Fibroblast of the aortic adventitia (primary cell): ENCODE measurements at places on chromosomes 1 and 21.

GRCh38 chr1:23966973-23967493 lies 7.4 kb downstream of the PNRC2 start:
- no peak for DNase-seq

DNA sequence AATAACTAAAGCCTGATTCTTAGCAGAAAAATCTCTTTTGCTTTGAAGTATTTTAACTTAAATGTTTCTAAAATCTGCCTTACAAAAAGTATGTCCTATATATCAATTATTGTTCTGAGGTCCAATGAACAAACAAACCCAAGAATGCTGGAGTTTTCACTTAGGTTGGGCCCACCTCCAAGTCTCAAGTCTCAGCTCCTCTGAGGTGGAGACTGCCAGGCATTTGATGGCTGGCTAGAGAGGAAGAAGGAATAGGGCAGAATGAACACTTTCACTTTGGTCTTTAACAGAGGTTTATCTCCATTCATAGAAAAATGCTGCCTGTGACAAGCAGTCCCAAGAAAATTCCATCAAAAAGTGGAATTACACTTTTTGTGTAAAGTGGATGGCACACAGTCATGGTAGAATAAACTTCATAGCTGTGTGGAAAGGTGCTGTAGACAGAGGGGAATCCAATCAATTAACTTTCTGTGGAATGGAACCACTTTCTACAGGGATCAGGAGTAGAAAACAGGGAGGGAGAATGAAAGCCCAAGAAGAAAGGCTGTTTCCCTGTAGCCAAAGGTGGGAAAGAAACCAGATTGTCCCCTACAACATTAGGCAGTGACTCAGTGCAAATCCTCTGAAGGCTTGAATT lies 349.4 kb upstream of the RUNX1 start:
- DNase-seq = peak; percentile 58

DNA sequence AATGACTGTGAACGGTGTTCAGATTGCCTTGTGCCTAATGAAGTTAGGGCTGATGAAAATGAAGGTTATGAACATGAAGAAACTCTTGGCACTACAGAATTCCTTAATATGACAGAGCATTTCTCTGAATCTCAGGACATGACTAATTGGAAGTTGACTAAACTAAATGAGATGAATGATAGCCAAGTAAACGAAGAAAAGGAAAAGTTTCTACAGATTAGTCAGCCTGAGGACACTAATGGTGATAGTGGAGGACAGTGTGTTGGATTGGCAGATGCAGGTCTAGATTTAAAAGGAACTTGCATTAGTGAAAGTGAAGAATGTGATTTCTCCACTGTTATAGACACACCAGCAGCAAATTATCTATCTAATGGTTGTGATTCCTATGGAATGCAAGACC lies 96.6 kb downstream of the ZFYVE9 start:
- DNase-seq = peak; percentile 32

DNA sequence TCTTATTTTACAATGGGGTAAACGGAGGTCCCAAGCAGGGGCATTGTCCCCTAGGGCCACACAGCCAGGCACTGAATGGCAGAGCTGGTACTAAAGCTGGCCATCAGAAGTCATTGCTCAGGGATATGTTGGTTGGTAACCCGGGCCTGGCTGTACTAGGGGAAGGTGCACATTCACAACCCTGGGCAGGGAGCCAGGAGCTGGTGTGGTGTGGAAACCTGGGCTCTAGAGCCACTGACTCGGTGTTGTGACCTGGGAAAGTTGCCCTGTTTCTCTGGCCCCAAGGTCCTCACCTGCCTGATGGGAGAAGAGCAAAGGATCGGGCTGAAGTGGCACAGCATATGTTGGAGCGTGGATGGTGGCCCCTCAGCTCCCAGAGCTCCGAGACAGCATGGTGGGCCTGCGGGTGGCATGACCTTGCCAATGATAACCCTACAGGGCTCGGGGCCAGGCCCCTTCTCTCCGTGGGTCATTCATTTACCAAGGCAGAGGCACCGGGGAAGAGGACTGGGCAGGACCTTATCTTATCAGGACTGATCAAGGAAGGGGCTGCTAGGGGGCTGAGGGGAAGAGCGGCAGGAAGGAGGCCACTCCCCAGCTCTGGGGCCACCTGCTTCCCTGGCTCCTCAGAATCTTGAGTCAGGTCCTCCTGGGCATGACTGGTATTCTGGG lies 274.1 kb downstream of the TRABD2B start:
- DNase-seq = no peak

- DNase-seq = no peak
Observed at GRCh38 chr1:38052750-38053415, 6.3 kb upstream of the POU3F1 start.

GRCh38 chr1:21865943-21866706 lies 54.1 kb downstream of the LDLRAD2 start:
- DNase-seq = no peak

DNA sequence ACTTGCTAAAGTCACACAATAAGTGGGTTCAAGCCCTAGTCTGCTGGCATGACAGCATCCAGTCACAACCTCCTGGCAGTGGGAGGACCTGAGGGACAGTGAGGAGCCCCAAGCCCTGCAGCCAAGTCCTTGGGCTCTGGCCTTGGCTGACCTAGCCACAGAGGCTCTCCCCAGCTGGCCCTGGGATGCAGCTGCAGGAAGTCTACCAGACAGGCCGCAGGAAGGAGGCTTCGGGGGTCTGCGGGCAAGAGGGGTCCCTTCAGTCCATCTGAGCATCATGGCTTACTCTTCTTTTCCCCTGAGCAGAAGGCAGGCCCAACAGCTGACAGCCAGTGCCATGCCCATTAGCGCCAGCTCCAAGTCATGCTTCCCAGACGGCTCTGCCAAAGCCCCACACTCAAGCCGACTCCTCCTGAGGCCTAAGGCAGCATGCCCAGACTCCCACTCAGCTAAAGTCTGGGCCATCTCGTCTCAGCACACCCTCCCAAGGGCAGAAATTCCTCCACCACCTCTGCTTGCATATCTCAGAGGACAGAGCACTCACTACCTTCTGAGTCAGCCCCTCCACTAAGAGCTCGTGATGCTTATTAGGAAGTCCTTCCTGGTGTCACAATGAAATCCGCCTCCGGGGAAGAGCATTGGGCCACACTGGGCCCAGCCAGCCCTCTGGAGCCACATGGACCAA lies 20.1 kb downstream of the SLC1A7 start:
- DNase-seq = peak; percentile 88

DNA sequence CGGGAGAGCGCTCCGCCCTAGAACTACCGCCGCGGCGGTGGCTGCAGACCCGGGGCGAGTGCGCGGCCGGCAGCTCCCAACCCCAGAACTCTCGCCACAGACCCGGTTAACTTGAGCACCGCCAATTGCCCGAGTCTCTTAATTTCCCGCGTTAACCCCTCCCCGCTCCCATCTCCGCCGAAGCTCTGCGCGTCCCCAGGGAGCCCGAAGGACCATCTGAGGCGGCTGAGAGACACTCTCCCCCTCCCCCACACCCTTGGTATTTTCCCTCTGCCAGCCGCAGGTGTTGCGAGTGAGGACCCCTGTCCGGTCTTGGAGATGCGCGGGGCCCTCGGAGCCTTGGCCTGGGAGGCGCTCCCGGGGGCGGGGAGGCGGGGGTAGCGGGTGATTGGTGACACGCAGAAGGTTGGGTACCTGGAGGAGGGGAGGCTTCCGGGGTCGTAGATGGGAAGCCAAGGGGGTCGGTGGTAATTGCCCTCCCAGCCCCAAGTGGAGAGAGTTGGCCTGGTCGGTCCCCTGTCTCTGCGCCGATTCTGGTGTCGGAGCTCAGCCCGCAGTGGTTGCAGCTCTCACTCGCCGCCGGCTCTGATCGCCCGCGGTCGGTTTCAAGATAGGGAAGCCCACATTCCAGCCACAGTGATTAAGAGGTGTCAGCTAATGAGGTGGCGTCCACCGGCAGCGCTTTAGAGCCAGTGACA lies 858 bp upstream of the SUSD4 start:
- no peak for DNase-seq

DNA sequence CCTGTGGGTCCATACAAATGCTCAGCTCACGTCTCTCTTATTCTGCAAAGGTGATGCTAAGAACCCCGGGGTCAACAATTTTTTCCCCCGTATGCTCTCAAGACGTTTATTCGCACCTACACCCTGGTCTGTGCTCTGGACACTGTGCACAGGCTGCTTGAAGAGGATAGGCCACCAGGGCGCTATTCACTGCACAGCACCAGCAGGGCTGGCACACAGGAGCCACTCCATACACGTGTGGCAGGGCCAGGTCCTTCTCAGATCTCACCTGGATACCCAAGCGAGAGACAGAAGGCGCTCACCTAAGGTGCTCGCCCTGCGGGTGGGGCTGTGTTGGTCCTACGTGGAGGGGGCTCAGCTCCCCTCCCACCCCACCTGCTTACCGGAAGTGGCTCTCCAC lies 16.7 kb downstream of the TMEM63A start:
- DNase-seq = no peak

- DNase-seq = no peak
Observed at GRCh38 chr1:34188418-34188817, 11.7 kb downstream of the C1orf94 start.

DNA sequence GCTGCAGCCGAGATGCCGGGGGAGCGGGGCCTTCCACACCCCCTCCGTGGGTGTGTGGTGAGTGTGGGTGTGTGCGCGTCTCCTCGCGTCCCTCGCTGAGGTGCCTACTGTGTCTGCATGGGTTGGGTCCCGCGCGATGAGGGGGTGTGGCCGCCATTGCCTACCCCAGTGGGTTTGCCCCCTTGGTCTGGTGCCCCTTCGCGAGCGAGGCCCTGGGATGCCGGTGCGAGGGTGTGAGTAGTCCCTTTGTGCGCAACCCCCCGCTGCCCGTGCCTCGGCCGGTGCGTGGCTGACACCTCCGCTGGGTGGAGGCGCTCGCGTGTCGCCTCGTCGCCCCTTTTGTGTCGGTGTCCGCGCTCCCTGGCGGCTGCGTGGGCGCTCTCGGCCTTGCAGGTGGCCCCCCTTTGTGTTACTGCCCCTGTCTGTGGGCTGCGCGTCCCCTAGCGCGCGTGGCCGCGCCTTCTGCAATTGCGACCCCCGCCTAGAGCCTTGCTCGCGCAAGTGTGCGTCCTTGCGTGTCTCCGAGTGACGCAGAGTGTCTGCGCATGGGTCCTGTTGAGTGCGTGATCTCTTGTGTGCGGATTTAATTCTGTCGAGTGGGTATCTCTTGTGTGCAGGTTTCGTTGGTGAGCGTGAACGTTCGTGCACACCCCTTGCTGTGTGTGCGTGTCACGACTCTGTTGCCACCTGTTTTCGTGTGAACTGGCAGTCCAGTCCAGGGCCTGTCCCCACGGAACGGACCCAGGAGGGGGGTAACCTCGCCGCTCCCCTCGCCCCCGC lies 553 bp downstream of the TTC3 start:
- peak; percentile 65 for DNase-seq

DNA sequence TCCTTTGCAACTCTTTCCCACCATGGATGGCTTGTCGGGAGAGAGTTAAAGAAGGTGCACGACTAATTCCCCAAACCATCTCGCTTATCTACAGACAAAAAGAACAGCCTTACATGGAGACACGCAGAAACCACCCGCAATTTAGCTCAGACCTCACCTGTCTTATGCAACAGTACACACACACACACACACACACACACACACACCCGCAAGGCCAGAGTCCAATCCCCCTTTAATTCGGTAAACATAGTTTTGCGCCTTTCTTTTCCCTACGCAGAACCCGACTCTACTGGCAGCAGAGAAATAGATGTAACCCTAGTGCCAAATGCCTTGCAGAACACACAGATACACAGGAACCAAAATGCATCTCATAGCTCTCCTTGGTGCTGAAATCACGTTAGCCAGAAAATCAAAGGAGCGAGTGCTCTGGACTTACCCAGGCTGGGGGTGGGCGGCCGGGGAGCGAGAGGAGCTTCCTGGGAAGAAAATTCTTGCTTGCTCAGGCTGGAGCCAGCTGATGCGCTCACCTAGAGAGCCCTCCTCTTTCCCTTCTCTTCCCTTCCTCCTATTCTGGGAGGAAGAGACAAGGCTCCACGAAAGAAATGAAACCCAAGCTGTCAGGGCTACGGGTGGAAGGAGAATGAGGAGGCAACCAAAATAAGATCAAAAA lies 470 bp downstream of the TNR start:
- peak; percentile 17 for DNase-seq

DNA sequence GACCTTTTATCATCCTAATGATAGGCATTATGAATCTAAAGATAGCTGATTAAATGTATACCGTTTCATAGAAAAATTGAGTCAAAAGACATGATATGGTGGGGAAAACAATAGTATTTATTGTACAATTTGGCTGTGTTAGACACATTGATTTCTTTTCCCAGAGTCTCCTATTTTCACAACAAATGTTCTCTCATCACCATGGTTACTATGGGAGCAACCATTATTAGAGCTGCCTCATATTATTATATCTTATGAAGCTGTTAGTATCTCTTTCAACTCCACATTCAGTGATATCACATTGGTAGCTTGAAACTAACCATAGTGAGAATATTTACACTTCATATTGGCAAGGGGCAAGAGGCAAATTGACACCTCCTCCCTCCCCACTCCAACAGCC lies 10.7 kb upstream of the CTH start:
- no peak for DNase-seq

DNA sequence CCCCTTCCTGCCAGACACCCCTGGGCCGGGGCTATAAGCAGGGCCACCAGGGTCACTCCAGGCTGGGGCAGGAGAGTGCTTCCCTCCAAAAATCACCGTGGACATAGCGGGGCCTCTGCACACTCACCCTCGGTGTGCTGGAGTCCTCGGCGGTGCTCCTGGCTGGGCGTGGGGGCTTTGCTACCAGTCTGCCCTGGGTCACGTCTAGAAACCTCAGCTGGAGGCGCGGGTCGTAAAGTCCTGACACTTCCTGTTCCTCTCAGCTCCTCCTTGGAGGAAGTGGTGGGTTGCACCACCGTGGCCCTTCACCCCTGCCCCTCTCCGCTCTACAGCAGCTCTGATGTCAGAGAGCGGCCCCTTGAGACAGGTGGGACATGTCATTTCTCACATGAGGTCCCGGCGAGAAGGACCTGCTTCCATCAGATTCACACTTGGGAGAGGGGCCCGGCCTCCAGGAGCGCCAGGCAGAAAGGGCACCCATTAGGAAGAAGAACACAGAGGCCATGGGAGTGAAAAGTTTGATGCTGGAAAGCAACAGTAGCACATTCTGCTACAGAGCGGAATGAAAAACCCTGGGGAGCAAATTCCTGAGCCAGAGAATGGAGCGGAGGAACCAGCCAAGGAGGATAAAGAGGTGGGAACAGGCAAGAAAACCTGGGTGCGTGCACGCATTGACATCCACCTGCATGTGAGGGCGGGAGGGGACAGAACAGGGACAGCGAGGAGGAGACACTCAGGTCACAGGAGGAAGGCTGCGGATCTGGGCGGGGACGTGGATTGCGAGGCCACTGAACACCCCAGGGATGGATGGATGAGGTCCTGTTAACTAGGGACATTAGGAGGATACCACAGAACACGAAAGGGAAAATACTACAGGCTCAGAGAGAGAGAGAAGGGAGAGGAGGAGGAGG lies at the start of gene ITGB2:
TSS of gene ITGB2 (minus strand) at position 206 of the 911 bp plus-strand sequence. CDS start 10,117 bp downstream, outside the sequence.
- DNase-seq = no peak

- DNase-seq = no peak
Observed at GRCh38 chr1:6473974-6474814, 8.2 kb upstream of the TNFRSF25 start.

- no peak for DNase-seq
Observed at GRCh38 chr1:28266920-28267322, 7.6 kb downstream of the SESN2 start.
